RWPE2 (cell line): ENCODE measurements at places on chromosomes 2 and 18.

- no peaks in the 10 kb centered on the region for H3K36me3 ChIP-seq
- H3K27ac ChIP-seq, result no peak overlapping the region
- no peaks in the 10 kb centered on the region for H3K4me1 ChIP-seq
- H3K4me3 ChIP-seq, result no peak overlapping the region
- H3K27me3 ChIP-seq, result no peaks in the 10 kb centered on the region
These were observed 460.1 kb downstream of the NR4A2 start for GRCh38 chr2:155872396-155872795.

- DNase-seq, result no peak
- H3K36me3 ChIP-seq, result no peaks in the 10 kb centered on the region
- H3K4me3 ChIP-seq, result no peak overlapping the region
- no peak overlapping the region for H3K27ac ChIP-seq
These were observed 376.1 kb upstream of the SOX11 start for GRCh38 chr2:5316001-5316490.

DNA sequence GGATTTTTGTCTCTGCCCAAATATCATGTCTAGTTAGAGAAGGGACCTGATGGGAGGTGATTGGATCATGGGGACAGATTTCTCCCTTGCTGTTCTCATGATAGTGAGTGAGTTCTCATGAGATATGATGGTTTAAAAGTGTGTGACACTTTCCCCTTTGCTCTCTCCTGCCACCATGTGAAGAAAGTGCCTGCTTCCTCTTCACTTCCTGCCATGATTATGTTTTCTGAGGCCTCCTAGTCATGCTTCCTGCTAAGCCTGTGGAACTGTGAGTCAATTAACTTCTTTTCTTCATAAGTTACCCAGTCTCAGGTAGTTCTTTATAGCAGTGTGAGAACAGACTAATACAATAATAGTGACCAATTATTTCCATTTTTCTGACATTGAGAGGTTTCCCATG is 167.3 kb upstream of the CYRIA start:
- DNase-seq, result no peak
- no peak overlapping the region for H3K27ac ChIP-seq
- no peaks in the 10 kb centered on the region for H3K4me1 ChIP-seq
- no peaks in the 10 kb centered on the region for H3K36me3 ChIP-seq
- H3K4me3 ChIP-seq, result no peak overlapping the region

DNA sequence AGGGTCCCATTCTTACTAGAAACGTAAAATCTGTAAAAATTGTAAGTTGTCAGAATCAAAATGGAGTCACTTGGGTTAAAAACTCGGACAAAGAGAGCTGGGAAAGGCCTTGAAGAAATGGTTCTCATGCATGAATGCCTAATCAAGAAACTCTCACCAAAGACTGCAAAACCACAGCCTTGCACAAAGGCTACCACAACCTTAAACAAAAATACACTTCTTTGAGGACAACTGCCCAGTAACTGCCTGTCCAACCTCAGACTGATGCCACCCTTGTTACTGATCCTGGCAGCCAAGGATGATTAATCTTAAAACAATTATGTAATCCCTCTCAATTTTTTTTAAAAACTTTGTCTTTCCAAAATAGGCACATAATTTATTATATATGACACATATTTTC is 299.3 kb downstream of the CCDC85A start:
- H3K27ac ChIP-seq, result no peak overlapping the region
- DNase-seq, result no peak
- H3K36me3 ChIP-seq, result no peaks in the 10 kb centered on the region
- no peak overlapping the region for H3K4me3 ChIP-seq
- H3K27me3 ChIP-seq, result no peaks in the 10 kb centered on the region
- H3K4me1 ChIP-seq, result no peaks in the 10 kb centered on the region

- no peaks in the 10 kb centered on the region for H3K4me1 ChIP-seq
- no peak overlapping the region for H3K27ac ChIP-seq
- no peak overlapping the region for H3K4me3 ChIP-seq
- no peaks in the 10 kb centered on the region for H3K36me3 ChIP-seq
These were observed 31.8 kb upstream of the TMEM131 start for GRCh38 chr2:98027538-98027937.

- H3K4me1 ChIP-seq, result no peaks in the 10 kb centered on the region
- no peak for DNase-seq
- H3K4me3 ChIP-seq, result no peak overlapping the region
- peaks cover 3% of the 10 kb centered on the region for H3K27me3 ChIP-seq
- no peaks in the 10 kb centered on the region for H3K36me3 ChIP-seq
These were observed 242.5 kb upstream of the HNMT start for GRCh38 chr2:137721733-137722132.

DNA sequence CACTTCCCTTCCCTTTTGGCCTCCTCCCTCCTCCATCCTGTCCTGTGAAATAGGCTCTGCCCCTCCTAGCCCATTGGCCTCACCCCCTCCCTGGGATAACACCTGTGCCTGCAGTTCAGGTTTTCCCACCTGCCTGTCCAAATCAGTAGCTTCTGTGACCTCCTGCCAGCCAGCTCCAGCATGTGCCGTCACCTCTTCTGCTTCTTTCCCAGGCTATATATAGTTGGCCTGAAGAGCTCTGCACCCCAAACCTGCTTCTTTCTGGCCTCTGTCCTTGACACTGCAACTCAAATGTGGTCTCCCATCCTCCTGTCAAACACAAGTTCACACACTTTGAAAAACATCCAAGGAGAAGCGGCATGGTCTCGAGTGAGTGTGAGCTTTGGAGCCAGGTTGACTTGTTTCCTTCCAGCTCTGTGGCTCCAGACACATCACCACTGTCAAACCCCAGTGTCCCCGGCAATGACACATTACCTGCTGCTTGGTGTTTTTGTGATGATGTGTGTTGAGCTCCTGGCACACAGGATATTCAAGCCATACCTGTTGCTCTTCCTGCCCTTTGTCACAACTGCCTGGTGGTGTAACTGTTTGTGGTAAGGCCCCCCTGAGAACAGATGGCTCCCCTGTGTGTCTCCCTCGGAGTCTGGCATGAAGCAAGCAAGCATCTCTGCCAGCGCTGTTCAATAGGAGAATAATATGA is 143.6 kb upstream of the DAPL1 start:
- H3K36me3 ChIP-seq, result no peaks in the 10 kb centered on the region; the same call in 1 of the 2 replicates
- H3K4me3 ChIP-seq, result no peak overlapping the region
- no peak overlapping the region for H3K27ac ChIP-seq
- DNase-seq, result no peak
- no peaks in the 10 kb centered on the region for H3K4me1 ChIP-seq

DNA sequence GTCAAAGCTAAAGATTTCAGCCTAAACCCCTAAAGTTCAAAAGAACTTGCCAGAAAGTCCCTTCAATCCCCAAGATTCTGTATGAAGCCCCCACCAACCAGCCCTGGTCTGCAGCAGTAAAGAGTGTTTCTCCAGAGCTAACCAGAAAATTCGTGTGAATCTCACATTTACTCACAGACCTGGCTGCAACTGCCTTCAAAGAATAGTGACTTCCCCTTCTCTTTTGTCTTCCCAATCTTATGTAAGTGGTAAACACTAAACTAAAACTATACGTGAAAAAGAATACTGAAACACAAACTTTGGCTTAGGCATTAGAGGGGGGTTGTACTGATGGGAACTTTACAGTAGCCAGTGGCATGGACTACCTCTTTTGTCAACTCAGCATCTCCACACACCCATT is 50.6 kb upstream of the SETBP1 start:
- no peak overlapping the region for H3K4me3 ChIP-seq
- H3K27ac ChIP-seq, result no peak overlapping the region
- no peaks in the 10 kb centered on the region for H3K27me3 ChIP-seq
- no peak for DNase-seq
- H3K36me3 ChIP-seq, result no peaks in the 10 kb centered on the region

DNA sequence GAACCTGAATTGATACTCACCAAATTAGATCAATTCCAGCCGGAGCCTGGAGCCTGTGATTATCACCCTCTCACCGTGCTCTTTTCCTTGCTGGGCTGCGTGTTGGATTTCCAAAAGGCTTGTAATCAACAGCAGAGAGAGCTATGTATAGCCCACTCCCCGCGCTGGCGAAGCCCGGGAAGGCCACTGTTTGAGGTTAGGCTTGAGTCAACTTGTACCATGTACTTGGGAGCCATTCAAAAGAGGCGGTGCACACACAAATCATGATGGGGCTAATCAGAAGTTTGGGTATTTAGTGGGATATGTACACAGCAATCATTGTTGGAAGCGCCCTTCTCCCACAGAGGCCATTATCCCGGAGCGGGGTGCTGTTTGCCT is 151.6 kb downstream of the GLI2 start:
- no peaks in the 10 kb centered on the region for H3K4me1 ChIP-seq
- H3K4me3 ChIP-seq, result no peak overlapping the region
- no peaks in the 10 kb centered on the region for H3K36me3 ChIP-seq

DNA sequence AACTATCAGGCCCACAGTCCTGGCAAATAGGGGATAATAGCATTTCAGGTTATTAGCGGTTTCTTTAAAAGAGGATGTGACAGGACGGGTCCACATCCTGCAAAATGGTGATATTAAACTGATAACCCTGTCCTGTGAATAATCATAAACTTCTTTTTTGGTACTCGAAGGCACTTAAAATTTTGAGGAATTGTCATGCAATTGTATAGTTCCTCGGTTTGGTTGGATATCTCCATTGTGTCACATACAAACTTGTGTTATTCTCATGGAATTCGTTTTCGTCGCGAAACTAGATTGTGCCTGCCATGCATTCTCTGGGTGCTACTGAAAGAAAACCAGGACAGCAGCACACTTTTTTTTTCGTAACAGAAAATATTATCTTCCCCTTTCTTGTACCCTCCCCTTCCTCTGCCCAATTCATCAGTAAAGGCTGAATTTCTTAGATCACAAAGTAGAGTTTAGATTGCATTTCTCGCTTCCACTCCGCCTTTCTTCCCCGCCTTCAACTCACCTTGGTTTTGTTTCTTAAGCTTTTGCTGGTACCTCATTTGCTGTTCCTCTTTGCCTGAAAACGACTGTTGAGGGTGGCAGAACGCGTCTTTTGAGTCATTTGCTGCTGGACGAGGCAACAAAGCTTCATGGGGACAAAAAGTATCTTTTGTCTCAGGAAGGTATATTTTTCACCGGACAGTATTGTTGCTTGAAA is 1.3 kb downstream of the CERS6 start:
- no peaks in the 10 kb centered on the region for H3K36me3 ChIP-seq
- H3K27ac ChIP-seq, result peak overlapping the region; percentile 57
- peaks cover 4% of the 10 kb centered on the region for H3K4me1 ChIP-seq
- H3K27me3 ChIP-seq, result no peaks in the 10 kb centered on the region

DNA sequence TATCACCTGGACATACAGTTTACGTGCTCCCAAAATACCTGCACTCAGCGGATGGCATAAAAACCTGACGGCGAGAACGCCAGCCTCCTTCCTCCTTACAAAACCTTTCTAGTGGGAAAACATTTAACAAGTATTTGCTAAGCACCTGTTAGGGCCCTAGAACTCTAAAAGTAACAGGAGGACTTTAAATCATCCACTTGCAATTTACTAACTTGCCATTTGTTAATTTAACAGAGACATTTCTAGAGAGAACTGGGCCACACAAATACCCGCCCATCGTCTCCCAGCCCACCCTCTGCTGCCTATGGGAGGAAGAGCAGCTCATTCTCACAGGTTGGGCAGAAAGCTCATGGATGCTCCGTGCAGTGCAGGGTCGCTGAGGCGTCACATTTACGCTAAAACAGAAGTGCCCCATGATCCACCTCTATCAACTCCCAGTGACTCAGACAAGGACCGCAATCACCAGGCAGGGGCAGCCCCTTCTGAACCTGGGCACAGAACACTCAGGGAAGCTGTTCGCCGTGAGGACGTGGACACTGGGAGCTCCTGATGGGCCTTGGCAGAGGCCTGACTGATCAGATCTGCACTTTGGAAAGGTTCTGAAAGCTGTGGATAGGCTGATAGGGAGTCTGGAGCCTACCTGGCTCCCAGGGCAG is 106.9 kb downstream of the HDAC4 start:
- H3K27ac ChIP-seq, result no peak overlapping the region
- peaks cover 10% of the 10 kb centered on the region for H3K4me1 ChIP-seq
- DNase-seq, result peak; percentile 28
- H3K27me3 ChIP-seq, result no peaks in the 10 kb centered on the region
- H3K36me3 ChIP-seq, result no peaks in the 10 kb centered on the region
- no peak overlapping the region for H3K4me3 ChIP-seq

GRCh38 chr2:39620067-39620466 is 45.6 kb upstream of the TMEM178A start:
- no peaks in the 10 kb centered on the region for H3K27me3 ChIP-seq
- H3K4me1 ChIP-seq, result peaks cover 6% of the 10 kb centered on the region
- peak; percentile 72 for DNase-seq

DNA sequence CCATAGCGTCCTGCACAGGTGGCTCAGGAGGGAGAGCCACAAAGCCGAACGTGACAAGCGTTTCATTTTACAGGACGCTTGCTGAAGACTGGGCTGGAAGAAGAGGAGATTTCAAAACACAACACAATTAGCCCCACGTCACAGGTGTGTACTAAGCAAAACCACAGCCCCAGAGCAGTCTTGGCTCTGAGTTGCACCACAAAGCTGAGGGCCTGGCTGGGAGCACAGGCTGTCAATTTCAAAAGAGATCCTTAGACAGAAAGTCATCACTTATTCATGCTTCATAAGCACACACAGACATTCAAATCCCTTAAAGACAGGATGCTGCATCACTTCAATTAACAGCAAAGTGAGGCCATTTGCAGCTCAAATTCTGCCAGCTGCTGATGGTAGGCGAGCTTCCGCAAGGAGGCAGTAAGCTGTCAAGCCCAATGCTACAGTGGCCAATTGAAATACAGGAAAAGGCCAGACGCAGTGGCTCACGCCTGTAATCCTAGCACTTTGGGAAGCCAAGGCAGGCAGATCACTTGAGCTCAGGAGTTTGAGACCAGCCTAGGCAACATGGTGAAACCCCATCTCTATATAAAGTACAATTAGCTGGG is 79.6 kb downstream of the SKA1 start:
- H3K36me3 ChIP-seq, result no peaks in the 10 kb centered on the region
- no peaks in the 10 kb centered on the region for H3K27me3 ChIP-seq
- H3K27ac ChIP-seq, result peak overlapping the region; percentile 54
- DNase-seq, result no peak

DNA sequence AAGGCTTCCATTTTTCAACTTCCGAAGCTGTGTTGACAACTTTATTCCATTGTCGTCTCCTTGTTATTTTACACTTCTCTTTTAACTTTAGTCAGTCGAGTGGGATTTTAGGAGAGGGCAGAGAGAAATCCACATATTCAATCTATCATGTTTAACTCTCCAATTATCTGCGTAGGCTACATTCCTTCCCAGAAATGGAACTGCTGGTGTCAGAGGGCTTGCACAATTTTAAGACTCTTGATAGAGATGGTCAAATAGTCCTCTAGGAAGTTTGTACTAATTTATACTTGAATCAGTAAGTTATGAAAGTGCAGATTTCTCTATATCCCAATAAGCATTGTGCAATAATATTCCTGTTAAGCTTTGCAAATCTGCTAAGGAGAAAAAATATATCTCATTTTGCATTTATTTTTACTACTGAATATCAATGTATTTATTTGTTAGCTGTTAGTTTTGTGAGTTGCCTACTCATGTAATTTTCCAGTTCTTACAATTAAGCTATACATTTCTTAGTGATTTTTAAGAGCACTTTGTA is 95.6 kb downstream of the CYP26B1 start:
- H3K36me3 ChIP-seq, result no peaks in the 10 kb centered on the region
- no peak overlapping the region for H3K4me3 ChIP-seq
- H3K27ac ChIP-seq, result no peak overlapping the region
- DNase-seq, result no peak
- no peaks in the 10 kb centered on the region for H3K4me1 ChIP-seq

- H3K4me1 ChIP-seq, result no peaks in the 10 kb centered on the region
- H3K27ac ChIP-seq, result no peak overlapping the region
- H3K27me3 ChIP-seq, result no peaks in the 10 kb centered on the region
- H3K36me3 ChIP-seq, result no peaks in the 10 kb centered on the region
- H3K4me3 ChIP-seq, result no peak overlapping the region
These were observed 478.2 kb downstream of the ARHGAP15 start for GRCh38 chr2:143607231-143608062.
